ENCODE measurements at places on chromosomes 12 and 14.

- DNase-seq = no peak
These were observed 2.6 kb downstream of the GLRX5 start for GRCh38 chr14:95537298-95538089.

DNA sequence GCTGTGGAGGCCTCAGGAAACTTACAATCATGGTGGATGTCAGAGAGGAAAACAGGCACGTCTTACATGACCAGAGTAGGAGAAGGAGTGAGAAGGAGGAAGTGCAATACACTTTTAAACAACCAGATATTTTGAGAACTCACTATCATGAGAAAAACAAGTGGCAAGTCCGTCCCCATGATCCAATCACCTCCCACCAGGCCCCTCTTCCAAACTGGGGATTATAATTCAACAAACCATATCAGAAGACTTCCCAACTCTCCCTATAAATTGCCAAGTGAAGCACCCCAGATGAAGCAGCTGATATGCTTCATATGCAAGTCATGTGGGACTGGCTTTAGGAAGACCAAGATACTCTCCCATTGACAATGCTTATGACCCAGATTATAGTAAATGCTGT, 11.6 kb upstream of the ACSM4 start:
- no peak for DNase-seq

- DNase-seq = no peak
These were observed 3.7 kb downstream of the RNF10 start for GRCh38 chr12:120537856-120538220.

- no peak for DNase-seq
These were observed 73.7 kb upstream of the KCNH3 start for GRCh38 chr12:49465132-49465531.

- DNase-seq = no peak
These were observed 787 bp downstream of the KCNH3 start for GRCh38 chr12:49539406-49540228.

DNA sequence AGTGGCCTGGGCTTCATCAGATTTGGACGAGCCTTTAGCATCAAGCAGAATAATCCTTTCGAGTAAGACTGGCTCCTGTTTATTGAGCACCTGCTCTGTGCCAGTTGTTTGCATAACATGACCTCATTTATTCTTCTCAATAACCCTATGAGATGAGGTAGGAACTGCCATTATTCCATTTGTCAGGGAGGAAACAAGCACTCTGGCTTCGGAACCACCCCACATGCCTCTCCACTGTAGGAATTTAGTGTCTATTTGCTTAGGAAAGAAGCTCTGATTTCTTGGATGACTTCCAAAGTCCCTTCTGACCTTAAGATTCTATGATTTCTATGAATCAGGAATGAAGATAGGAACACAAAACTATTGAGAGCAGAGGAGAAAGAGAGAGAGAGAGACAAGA, 11.0 kb downstream of the SAMD4A start:
- no peak for DNase-seq

GRCh38 chr14:64752909-64753308, 48.7 kb downstream of the PLEKHG3 start:
- DNase-seq = no peak

- DNase-seq = no peak
These were observed at the start of gene ANHX for GRCh38 chr12:133235401-133236112. ANHX (minus strand) TSS chr12:133235877; CDS start chr12:133234356, 1,521 bp downstream.

GRCh38 chr12:102869571-102869970, 47.5 kb downstream of the PAH start:
- DNase-seq = no peak

- DNase-seq = no peak
These were observed 62.0 kb downstream of the TMEM121 start for GRCh38 chr14:105588236-105588860.
